ENCODE measurements at places on chromosomes 11 and 22.

- no peak for DNase-seq
Observed at GRCh38 chr22:43338766-43339345, 4.3 kb downstream of the SCUBE1 start.

GRCh38 chr22:19874307-19875060, 19.8 kb upstream of the GNB1L start:
- no peak for DNase-seq

DNA sequence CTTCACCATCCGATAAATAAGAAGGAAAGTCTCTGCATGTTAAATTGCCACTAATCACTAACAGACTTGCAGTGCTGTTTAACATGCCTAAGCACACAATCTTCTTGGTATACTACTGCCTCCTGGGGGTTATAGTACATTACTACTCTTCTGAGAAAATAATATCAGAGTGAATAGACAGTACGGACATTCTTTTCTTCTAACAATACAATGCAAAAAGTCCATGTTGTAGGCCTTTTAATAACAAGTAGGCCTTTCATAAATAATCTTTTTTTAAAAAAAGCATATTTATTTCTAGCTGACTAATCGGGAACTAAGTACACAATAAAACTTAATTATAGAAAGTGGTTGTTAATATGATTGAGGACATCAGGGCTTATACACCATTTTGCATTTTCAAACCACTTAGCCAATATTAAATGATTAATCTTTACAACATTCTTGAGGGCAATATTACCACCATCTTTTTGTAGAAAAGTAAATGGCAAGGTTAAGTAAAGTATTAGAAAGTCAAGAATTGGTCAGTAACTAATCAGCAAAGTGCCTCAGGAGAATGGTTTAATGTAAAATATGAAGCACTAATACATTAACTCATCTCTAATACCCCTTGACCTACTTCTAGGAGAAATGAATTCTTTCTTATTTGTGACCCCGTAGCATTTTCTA, 84.7 kb downstream of the TTC28 start:
- DNase-seq = no peak

DNA sequence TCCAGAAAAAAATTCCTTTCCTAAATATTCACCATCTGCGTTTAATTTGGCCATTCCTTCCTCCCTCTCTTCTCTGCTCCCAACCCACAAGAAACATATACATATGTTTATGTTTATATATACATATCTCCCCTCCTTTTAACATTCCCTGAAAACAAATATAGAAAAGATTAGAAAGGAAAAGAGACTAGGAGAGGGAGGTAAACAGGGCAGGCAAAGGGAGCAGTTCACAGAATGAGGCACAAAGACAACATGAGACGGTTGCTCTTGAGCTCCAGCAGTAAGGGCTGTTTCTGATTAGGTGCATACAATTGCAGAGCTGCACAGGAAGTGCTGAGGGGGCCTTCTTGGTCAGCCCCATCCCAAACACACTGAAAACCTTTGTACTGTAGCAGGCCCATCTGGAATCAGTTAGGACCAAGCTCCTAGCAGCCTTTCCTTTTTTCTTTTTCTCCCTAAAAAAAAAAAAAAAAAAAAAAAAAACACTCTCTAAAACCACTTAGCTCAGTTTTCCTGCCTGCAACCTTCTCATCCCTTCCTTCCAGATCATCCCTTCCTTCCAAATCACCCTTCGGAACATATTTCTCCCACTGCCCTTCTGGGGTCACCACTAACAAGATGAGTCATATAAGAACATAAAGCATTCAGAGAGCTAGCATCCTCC, 57.0 kb downstream of the RBFOX2 start:
- DNase-seq = no peak

DNA sequence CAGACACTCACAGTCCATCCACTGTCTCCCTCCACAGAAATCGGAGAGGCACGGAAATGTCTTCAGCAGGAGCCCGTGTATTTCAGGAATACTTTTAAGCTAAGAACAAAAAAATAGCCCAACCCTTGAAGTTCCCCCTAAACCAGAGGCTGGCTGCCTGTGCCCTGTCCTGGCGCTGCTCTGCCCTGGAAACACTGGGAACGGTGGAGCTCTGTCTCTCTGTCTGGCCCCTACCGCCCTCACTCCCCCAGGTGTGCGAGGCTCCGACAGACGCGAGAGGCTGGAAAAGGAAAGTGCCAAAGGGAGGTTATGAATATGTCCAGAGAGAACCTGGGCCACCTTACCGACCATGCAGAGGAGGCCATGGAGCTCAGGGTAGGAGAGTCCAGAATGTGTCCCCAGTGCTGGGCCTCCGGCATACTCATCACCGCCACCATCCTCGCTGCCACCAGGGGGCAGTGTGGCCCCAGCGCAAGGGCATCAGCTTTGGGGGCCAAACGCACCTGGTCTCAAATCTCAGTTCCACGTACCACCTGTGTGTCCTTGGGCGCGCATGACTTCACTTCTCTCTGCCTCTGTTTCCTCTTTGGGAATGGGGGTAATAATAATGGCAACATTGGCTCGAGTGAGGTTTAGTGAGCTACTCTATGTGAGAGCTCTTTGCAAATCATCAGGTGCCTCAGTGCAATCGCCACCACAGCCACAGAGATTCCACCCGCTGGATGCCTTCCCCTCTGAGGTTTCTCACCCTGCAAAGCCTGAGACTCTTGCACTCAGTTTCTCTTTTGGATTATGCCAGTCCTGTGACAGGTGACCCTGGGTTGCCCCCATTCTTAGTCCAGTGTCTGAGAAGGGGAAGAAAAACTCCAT, 10.4 kb upstream of the SLCO2B1 start:
- DNase-seq = peak; percentile 78

DNA sequence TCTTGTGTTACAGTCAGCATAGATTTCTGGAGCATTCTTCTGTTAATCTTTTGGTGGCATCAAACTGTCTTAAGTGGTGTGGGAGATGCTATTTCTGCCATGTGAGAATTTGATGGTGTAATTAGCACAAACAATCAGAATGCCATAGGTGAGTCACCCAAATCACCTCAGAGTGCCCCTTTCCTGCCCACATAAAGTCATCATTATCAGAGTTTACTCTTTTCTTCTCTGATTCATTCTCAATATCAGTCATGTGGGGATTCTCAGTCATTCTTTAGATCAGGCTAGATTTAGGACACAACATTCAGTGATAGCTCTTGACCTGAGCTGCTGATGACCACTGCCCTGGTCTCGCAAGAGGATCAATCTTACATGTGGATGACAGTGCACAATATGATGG, 23.7 kb upstream of the MS4A6A start:
- DNase-seq = no peak

- no peak for DNase-seq
Observed at GRCh38 chr11:78935398-78936068, 360.9 kb upstream of the NARS2 start.

GRCh38 chr11:844693-845644, 2.3 kb downstream of the TSPAN4 start:
- peak; percentile 72 for DNase-seq

GRCh38 chr11:42025121-42025803, 565.8 kb upstream of the LRRC4C start:
- DNase-seq = no peak

- no peak for DNase-seq
Observed at GRCh38 chr22:20749453-20749852, 24.5 kb upstream of the SERPIND1 start.

DNA sequence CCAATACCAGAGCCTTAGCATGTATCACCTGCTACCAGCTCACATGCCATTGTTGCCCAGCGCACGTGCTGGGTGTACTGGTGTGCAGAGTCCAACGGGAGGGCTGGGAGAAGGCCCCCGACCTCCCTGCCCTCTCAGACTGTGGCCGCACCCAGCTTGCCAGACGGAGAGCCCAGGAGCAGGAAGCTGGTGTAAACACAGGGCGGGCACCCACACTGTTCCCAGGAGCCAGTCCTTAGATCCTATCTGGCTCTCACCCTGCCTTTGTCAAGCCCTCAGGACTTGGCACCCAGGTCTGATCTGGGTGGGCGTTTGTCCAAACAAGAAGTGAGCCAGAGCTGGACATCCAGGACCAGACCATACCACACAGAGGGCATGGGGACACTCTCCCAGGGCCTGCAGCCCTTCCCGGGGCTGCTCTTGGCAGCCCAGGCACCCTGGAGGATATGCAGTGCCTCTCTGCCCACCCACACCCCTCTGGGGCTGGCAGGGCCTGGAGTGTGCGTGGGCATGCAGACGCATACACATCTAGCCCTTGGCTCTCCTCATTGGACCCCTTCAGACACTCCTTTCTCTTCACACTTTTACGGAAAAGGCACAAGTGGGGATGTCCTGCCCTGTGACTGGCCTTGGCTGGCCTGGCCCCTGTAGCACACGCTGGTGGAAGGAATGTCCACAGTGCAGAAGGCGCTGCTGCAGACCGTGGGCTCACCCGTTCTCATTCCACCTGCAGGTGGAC, 19.9 kb upstream of the CLDN5 start:
- DNase-seq = no peak

- no peak for DNase-seq
Observed at GRCh38 chr11:132347156-132348090, 977.0 kb downstream of the NTM start.

GRCh38 chr11:124238512-124238911, 2.4 kb upstream of the OR8G1 start:
- no peak for DNase-seq

DNA sequence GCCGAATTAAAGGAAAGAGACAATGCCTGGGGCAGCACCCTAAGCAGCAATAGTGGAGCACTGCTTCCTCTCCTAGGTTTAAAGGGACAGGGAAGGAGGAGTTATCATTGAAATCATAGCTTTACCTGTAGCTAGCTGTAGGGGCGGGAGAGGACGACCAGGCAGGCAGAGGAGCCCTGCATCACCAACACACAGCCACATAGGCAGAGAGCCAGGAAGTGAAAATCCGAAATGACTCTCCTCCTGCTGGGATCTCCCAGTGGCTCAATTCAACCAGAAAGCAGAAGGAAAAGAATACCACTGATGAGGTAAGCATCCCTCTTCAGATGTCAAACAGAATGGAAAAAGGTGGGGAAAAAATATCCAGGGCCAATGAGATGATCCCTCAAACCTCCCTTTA, 20.4 kb downstream of the MRGPRX4 start:
- no peak for DNase-seq

- no peak for DNase-seq
Observed at GRCh38 chr11:122306831-122307391, 190.9 kb upstream of the BLID start.

DNA sequence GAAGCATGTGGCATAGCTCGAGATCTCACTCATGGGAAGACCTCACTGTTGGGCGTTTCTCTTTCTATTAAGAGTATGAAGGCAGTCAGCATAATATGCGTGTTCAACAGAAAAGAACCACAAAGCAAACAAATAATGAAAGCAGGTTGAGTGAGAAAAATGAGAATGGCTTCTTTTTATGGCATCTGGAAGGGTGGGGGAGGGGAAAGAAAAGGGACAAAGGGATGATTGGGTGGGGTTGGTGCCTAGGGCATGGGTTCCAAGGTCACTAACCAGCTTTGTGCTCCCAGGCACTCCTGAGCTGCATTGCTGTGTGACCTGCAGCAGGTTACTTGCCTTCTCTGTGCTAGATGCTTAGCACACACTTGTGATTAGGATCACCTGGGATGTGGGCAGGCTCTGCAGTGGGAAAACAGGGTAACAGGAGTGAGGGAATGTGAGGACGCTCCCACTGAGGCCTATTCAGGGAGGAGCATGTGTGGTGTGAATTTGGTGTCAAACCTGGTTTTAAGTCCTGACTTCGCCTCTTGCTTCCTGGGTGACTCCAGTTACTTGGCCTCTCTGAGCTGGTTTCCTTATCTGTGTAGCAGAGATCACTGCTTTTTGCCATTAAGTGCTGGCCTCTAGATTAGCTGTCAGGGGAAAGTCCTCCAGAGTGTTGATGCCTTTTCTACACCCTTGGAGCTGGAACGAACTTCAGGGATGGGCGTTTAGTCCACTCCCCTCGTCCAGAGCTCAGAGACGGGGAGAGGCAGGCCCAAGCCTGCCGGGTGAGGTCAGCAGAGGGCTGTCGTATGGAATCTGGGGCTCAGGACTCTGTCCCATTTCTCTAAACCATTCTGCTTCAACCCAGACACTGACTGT, 74.8 kb downstream of the KIAA1671 start:
- no peak for DNase-seq

GRCh38 chr22:40703174-40703573, 23.9 kb downstream of the MCHR1 start:
- no peak for DNase-seq

DNA sequence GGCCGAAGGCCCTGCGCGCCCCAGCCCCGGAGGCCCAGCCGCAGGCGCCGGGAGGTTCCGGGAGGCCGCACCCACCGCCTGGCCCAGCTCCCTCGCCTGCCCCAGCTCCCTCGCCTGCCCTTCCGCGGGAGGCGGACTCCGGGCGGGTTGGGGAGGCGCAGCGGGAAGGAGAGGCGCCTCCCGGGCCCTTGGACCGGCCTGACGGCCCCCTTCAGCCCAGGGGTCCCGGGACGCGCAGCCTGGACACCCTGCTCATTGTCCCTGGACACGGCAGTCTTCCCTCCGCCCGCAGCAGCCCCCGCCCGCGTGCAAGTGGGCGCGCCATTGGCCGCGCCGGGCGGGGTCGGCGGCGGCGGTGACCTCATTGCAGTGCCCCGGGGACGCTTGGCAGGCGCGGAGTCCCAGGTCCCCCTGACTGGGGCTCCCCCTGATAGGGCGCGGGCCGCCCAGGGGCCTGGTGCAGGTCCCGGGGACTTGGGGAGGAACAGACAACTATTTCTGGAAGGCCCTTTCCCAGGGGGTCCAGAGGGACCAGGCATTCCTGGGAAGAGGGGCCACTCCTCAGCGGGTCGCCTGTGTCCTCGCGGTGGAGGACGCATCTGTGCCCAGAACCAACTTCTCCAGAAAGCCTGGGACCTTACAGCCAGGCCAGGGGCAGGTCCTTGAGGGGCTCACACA, 501 bp downstream of the CD151 start:
- DNase-seq = peak; percentile 45

DNA sequence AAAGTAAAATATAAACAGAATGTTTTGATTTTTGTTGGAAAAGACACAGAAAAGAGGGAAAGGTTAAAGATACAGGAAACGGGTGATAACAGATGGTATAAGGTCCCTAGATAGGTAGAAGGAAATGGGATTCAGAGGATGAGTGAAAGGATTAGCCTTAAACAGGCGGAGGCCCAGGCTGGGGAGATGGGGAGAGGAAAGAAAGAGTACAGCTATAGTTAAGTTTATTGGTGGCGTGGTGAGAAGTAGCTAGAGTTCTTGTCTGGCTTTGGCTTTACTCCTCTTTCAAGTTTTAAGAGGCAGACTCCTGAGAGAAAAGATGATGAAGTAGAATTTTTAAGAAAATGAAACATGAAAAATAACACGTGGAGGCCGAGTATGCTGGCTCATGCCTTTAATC, 13.7 kb downstream of the ZBTB44 start:
- DNase-seq = no peak

DNA sequence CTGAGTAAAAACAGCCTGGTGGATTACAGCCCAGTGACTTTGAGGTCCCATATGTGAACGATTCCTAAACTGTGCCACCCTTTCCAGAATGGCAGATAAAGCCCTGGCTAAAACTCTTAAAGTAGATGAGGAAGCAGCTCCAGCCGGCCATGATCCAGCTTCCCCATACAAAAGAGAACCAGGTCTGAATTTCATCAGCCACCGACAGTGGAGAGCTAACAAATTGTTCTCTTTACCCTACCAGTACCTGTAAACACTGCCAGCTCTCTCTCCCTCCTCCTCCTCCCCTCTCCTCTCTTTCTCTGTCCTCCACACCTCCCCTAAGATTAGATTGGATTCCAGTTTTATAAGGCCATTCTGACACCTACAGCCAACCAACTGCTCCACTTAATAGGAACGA, 176.9 kb downstream of the DSCAML1 start:
- no peak for DNase-seq

GRCh38 chr22:25161017-25161915, 38.4 kb upstream of the CRYBB3 start:
- DNase-seq = no peak
